Aorta (tissue), 5 donors: ENCODE measurements at places on chromosomes 11 and 22. TPM values are rescaled to one million over a fixed set of nuclear protein-coding genes. Genes with fewer than 3 reads are reported as not detected.

The TESMIN gene
- total RNA-seq = 1.5 TPM

The TRIM49B gene
- total RNA-seq = not detected

- no peaks in the 10 kb centered on the region for H3K4me1 ChIP-seq
- DNase-seq = no peak
- H3K27ac ChIP-seq = no peak overlapping the region
Measured at GRCh38 chr11:75689863-75690609, 21.2 kb upstream of the MAP6 start.

- H3K27me3 ChIP-seq = no peaks in the 10 kb centered on the region
- no peak overlapping the region for H3K27ac ChIP-seq
- H3K4me1 ChIP-seq = no peaks in the 10 kb centered on the region
- H3K36me3 ChIP-seq = no peaks in the 10 kb centered on the region
Measured at GRCh38 chr11:40132912-40133311, 1326.5 kb downstream of the LRRC4C start.

GRCh38 chr11:128503245-128503991 lies 83.9 kb downstream of the ETS1 start:
- H3K36me3 ChIP-seq = no peaks in the 10 kb centered on the region
- DNase-seq = no peak

GRCh38 chr22:44089717-44090570 lies 65.8 kb downstream of the PARVB start:
- H3K4me3 ChIP-seq = no peak overlapping the region
- no peaks in the 10 kb centered on the region for H3K4me1 ChIP-seq
- no peaks in the 10 kb centered on the region for H3K36me3 ChIP-seq
- H3K27me3 ChIP-seq = no peaks in the 10 kb centered on the region
- no peak overlapping the region for H3K27ac ChIP-seq
- peak; percentile 21 for DNase-seq

GRCh38 chr22:40436505-40437431 lies 66.4 kb downstream of the SGSM3 start:
- H3K36me3 ChIP-seq = no peaks in the 10 kb centered on the region
- H3K27ac ChIP-seq = no peak overlapping the region
- no peaks in the 10 kb centered on the region for H3K27me3 ChIP-seq
- DNase-seq = no peak
- peak overlapping the region; percentile 49 for H3K4me3 ChIP-seq

- H3K27ac ChIP-seq = no peak overlapping the region
- no peaks in the 10 kb centered on the region for H3K27me3 ChIP-seq
- no peak overlapping the region for H3K4me3 ChIP-seq
- DNase-seq = no peak
Measured at GRCh38 chr22:26828311-26828710, 170.9 kb downstream of the MIAT start.

GRCh38 chr22:49934891-49935557 lies 16.6 kb downstream of the CRELD2 start:
- H3K27me3 ChIP-seq = no peaks in the 10 kb centered on the region
- H3K27ac ChIP-seq = peak overlapping the region; percentile 72
- no peak overlapping the region for H3K4me3 ChIP-seq
- H3K36me3 ChIP-seq = no peaks in the 10 kb centered on the region
- H3K4me1 ChIP-seq = peaks cover 2% of the 10 kb centered on the region

The NXPE4 gene
- 0.33 TPM for total RNA-seq

DNA sequence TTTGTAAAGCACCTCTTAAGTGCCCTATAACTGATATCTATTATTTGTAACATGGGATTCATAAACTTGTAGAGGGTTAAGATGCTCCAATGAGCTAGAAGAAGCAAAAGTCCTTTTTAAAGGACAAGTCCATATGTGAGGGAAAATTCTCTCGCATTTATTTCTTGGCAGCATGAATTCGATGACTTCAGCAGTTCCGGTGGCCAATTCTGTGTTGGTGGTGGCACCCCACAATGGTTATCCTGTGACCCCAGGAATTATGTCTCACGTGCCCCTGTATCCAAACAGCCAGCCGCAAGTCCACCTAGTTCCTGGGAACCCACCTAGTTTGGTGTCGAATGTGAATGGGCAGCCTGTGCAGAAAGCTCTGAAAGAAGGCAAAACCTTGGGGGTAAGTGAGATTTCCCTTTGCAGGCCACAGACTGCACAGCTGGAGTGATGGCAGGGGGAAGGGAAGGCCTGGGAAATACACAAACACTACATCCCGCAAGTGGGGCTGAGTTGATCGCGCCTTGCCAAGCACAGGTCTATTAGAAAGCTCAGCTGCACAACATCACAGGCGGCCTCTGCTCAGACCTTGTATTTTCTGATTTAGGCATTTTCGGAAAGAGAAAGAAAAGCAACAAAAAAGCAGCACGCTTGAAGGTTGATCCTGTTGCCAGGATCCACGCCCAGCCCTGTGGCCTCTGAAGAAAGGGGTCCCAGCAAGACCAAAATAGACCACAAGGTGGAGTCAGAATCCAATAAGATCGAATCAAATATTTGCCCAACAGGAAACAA lies 1.5 kb downstream of the MS4A8 start:
- DNase-seq = no peak
- no peak overlapping the region for H3K27ac ChIP-seq
- no peaks in the 10 kb centered on the region for H3K27me3 ChIP-seq
- no peaks in the 10 kb centered on the region for H3K4me1 ChIP-seq
- no peaks in the 10 kb centered on the region for H3K36me3 ChIP-seq
- H3K4me3 ChIP-seq = no peak overlapping the region

- no peak for DNase-seq
- no peak overlapping the region for H3K4me3 ChIP-seq
- H3K4me1 ChIP-seq = no peaks in the 10 kb centered on the region
Measured at GRCh38 chr11:72232260-72233055, 7.9 kb downstream of the INPPL1 start.

The APOL4 gene
- 10.5 TPM for total RNA-seq

DNA sequence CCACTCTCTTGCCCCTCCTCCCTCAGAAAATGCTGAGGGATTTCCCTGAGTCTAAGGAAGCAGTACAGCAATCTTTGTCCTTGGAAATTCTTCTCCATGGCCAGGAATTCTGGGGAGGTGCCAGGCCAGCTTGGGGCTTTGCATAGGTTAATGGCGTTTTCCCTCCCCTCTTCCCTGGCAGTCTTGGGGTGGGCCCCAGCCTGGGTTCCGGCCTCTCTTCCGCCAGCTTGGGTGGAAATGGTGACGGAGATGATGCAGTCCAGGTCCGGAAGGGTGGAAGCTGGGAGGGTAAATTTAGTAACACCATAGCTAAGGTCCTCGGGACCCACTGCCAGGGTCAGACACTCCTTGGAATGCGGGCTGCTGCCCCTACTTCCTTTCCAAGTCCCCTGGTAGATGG lies 5.0 kb downstream of the PHLDB1 start:
- H3K27me3 ChIP-seq = no peaks in the 10 kb centered on the region
- no peaks in the 10 kb centered on the region for H3K4me1 ChIP-seq
- peak overlapping the region; percentile 72 for H3K27ac ChIP-seq
- no peak overlapping the region for H3K4me3 ChIP-seq

GRCh38 chr22:39927544-39927943 lies 26.7 kb downstream of the GRAP2 start:
- DNase-seq = no peak
- no peaks in the 10 kb centered on the region for H3K36me3 ChIP-seq
- no peaks in the 10 kb centered on the region for H3K4me1 ChIP-seq

The CARD10 gene
- total RNA-seq = 10.1 TPM

DNA sequence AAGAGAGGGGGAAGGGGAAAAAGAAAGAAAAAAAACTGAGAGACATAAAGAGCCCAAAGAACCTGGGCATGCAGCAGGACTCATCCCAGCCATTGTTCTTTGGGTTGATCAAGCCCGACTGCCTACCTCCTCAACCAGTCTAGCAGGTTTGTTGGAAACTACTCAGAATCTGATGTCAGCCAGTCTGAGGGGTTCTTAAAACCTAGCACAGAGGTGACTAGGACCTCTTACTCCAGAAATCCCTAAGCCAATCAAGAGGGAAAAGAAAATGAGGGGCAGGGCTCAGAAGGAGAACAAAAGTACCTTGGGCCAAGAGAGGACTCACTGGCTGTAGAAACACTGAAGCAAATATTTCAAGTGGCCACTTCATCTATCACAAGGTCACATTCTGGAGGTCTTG lies 228.0 kb downstream of the AASDHPPT start:
- no peak overlapping the region for H3K27ac ChIP-seq
- peaks cover 2% of the 10 kb centered on the region for H3K27me3 ChIP-seq
- H3K4me3 ChIP-seq = no peak overlapping the region
- H3K4me1 ChIP-seq = no peaks in the 10 kb centered on the region
- DNase-seq = no peak

DNA sequence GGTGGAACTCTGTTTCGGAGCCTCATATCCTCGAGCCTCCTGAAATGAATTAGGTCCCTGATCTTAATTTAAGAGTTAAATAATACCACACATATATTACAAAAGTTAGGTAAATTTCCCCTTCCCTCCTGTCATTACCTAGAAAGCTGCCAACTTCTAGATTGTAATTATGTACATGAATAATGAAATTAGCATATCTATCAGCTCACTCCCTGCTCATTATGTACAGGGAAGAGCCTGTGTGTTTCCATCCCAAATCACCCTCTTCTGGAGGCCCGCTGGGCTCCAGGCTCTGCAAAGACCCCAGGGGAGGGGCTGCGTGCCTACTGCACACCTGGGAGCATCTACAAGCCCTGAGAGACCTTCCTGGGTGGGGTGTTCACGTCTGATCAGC lies 384.1 kb downstream of the MN1 start:
- H3K27me3 ChIP-seq = no peaks in the 10 kb centered on the region
- H3K4me3 ChIP-seq = no peak overlapping the region
- no peak for DNase-seq
- H3K36me3 ChIP-seq = no peaks in the 10 kb centered on the region

DNA sequence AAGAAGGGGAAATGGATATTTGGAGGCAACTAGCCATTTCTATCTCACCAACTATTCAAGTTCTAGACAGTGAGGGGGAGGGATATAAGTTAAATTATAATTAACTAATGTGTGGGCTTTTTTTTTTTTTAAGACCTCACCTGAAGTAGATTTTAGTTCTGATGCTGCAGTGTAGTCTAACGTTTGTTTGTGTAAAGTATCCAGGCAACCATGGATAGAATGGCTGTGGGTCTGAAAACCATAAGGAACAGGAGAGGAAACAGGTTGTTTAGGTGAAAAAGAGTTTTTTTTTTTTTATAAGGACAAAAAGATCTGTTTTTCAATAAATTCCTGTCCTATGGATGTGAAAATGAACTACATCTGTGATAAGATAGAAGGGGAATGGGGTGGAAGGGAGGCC lies 262.4 kb upstream of the PLET1 start:
- no peaks in the 10 kb centered on the region for H3K4me1 ChIP-seq
- H3K27me3 ChIP-seq = no peaks in the 10 kb centered on the region
- no peak overlapping the region for H3K27ac ChIP-seq
- H3K36me3 ChIP-seq = no peaks in the 10 kb centered on the region

GRCh38 chr22:26065847-26066246 lies 103.4 kb upstream of the SEZ6L start:
- no peak overlapping the region for H3K27ac ChIP-seq
- DNase-seq = no peak
- no peak overlapping the region for H3K4me3 ChIP-seq
- no peaks in the 10 kb centered on the region for H3K27me3 ChIP-seq
- no peaks in the 10 kb centered on the region for H3K4me1 ChIP-seq
- no peaks in the 10 kb centered on the region for H3K36me3 ChIP-seq
